ENCODE measurements at places on chromosomes 2 and 18.

DNA sequence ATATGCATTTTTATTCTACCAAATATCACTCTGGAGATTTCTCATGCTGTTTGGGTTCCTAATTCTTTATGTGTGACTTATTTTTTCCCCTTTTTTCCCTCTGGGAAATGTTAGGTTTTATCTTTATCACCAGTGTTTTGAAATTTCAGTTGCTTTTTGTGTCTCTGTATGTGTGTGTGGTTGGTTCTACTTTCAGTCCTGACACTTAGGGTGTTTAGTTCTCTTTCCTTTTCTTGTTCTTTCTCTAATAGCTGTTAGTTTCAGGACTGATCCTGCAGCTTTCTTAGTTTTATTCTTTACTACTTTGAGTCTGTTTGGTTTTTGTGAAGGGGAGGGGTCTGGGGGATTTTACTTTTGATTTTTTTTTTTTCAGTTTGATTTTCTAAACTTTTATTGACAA is 23.1 kb downstream of the PPM1B start:
- no peak for DNase-seq

DNA sequence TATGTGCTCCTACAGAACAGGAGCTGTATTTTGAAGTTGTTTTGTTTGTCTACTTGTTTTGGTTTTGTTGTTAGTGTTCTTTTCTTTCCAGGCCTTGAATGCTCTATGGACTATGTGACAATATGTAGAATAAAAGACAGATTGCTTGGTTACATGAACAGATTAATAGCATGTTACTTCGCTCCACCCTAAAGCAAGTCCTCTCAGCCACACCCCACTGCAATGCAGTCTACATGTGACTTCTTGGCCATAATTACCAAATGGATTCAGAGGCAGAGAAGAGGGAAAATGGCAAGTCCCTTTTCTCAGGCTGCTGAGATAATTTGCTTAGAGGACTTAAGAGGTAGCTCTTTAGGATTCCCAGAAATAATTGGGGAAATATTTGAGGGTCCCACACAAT is 123.2 kb upstream of the CYP1B1 start:
- no peak for DNase-seq

DNA sequence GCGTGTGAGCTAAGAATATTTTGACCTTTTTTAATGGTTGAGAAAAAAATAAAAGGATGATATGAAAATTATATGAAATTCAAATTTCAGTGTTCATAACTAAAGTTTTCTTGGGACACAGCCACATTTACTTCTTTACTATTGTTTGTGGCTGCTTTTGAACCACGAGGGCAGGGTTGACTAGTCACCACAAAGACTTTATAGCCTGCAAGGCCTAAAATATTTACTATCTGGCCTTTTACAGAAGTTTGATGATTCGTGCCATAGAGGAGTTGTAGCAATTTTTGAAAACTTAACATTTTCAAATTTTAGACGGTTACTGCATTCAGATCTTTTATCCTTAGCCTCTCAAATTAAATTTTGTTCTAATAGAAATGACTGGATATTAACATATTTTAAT is 69.9 kb downstream of the LIMS1 start:
- DNase-seq, result no peak

DNA sequence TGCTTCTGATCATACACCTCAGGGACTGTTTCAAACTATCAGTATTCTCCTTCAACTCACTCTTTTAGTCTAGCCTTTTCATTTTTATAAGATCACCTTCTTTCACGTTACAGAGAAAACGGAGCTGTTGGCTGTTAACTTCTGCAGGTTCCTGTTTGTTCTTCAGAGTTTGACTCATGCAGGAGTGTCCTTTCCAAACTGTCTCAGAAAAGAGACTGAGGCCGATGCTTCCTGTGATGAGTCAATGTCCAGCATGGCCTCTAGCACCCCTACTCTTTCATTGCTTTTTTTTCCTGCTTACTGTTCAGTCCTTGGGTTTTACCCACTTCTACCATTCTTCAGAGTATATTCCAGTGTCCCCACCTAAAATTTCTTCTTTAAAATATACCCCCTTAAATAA is 240.8 kb upstream of the RGPD4 start:
- no peak for DNase-seq

DNA sequence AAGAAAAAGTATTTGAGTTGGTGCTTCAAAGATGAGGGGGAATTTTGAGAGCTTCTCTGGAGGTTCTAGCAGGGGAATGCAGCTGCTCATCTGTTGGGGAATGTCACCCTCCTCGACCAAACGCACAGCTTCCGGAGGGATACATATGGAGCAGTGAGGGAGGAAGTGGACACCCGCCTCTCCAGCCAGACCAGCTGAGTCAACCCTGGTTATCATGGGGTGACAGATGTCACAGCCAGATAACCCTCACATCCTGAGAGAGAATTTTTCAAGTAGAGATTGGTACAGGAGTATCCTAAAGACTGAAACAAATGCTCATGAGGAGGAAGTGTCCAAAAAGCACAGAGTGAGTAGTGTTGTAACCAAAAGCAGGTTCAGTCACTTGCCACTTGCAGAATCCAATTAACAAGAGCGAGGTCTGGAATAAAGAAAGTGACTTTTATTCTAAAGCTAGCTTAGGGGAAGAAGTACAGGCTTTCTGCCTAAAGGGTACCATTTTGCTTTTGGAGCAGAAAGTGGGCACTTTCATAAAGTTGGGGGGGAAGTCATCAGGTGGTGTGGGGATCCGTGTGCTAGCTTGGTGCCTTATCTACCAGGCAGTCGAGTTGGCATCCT is 395.2 kb downstream of the RAD51AP2 start:
- DNase-seq, result no peak

DNA sequence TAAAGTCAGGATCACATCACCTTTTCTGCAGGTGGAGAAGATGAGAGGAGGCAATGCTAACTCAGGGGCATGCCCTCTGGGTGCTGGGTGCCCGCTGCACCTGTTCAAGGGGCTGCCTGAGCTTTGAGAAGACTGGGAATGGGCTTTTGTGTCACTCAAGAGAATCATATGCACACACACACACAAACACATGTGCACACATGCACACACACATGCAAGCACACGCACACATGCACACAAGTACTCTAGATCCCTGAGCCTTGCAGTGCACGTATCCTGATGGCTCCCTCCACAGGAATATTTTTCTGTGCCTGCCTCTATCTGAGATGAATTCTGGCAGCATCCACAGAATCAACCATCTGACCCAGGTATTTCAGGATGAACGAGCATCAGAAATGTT is 110.0 kb upstream of the TEX51 start:
- DNase-seq, result no peak

DNA sequence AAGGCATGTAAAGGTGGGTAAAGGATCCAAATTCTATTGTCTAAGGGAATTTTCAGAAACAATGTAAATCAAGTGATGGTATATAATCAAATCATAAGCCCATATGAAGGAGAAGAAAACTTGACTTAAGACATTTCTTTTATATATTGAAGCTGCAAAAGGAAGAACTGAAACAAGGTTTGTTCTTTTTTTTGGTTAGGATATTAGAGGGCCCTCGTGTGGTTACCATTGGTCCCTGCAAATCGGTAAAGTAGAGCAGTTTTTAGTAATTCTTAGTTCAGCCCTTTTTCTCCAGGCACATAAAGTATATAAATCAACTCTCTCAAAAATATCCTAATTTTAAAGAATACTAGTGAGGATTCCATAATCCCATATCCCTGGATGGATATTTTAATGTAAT is 105.6 kb upstream of the STK17B start:
- no peak for DNase-seq

DNA sequence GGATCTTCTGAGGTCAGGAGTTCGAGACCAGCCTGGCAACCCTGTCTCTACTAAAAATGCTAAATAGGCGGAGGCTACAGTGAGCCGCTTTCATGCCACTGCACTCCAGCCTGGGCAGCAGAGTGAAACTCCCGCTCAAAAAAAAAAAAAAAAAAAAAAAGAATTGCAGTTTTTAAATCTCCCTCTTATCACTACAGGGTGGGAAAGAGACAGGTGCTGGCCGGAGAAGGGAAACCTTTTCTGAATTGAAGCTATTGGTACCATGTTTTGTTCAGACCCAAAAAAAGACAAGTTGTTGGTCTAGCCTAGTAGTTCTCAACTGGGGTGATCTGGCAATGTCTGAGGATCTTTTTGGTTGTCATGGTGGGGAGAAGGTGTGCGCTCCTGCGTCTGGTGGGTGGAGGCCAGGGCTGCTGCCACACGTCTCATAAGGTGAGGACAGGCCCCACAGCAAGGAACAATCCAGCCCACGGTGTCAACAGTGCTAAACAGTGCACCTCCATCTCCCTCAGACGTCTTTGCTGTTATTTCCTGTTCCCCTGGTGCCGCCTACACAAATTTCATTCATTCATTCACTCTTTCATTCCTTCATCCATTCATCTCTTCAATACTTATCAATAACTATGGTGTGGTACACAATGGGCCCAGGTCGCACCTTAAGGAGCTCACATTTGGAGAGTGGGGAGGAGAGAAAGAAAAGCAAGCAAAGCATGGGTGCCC is 28.8 kb upstream of the ODC1 start:
- no peak for DNase-seq

- no peak for DNase-seq
These were observed 337.3 kb downstream of the CBLN2 start for GRCh38 chr18:72206814-72207213.

GRCh38 chr2:209141818-209142217 is 282.0 kb upstream of the MAP2 start:
- DNase-seq, result no peak

- no peak for DNase-seq
These were observed 61.4 kb downstream of the DYM start for GRCh38 chr18:49399003-49399402.

GRCh38 chr2:21191535-21191934 is 67.8 kb downstream of the TDRD15 start:
- DNase-seq, result no peak

DNA sequence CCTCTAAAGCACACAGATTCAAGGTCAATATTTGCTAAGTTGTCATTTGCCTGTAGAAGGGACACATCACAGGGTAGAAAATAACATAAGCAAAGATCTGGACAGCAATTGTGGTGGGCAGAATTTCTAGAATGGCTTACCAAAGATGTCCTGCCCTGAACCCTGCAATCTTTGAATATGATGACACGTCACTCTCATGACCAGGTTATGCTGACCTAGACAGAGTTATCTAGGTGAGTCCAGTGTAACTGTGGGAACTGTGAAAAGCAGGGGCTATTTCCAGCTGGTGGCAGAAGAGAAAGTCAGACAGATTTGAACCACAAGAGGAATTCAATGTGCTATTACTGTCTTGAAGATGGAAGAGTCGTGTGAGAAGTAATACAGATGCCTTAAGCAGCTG is 112.3 kb upstream of the CNGA3 start:
- peak; percentile 37 for DNase-seq

GRCh38 chr2:27408601-27409320 is 630 bp downstream of the PPM1G start:
- DNase-seq, result no peak

DNA sequence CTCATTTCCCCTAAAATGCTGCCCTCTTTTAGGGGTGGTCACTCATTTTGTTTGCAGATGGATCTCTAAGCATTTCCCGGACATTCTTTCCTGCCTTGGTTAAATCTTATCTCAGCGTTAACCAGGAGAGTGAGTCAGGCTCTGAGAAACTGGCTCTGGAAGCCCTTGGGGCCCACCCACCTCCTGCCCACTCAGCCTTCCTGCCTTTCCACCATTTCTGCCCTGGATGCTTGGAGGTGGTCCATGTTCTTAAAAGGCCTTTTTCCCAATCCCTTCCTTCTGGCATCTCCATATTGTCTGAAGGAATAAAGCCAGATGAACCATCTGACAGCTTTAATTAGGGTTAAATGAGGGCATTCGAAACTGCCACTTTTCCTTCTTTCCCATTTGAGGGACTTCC is 9.5 kb downstream of the HK2 start:
- no peak for DNase-seq

DNA sequence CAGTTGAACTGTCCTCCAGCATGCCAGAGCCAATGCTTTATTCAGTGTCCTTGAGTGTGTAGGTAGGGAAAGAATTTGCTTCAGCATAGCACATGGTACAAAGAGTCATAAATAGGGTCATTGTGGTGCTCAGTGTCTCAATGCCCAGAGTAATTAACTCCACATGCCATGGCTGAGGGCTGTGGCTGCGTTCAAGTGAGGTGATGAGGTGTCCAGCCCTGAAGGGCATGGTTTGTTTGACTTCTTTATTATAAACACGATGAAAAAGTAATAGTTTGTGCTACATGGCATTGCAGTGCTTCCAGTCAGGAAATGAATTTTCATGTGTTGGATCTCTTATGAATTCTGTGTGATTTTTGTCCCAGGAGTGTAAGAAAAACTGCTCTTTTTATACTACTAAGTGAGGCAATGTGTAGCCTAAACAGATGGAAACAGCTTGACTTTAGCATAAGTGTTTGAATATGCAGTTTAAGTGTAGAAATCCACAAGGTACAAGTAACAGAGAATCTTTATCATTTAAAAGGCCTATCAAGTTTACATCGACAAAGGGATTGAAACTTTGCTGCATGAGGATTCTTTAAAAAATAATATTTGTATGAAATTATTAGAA is 507.9 kb upstream of the CDH2 start:
- no peak for DNase-seq

- no peak for DNase-seq
These were observed 90.6 kb downstream of the SKA1 start for GRCh38 chr18:50465211-50466153.

DNA sequence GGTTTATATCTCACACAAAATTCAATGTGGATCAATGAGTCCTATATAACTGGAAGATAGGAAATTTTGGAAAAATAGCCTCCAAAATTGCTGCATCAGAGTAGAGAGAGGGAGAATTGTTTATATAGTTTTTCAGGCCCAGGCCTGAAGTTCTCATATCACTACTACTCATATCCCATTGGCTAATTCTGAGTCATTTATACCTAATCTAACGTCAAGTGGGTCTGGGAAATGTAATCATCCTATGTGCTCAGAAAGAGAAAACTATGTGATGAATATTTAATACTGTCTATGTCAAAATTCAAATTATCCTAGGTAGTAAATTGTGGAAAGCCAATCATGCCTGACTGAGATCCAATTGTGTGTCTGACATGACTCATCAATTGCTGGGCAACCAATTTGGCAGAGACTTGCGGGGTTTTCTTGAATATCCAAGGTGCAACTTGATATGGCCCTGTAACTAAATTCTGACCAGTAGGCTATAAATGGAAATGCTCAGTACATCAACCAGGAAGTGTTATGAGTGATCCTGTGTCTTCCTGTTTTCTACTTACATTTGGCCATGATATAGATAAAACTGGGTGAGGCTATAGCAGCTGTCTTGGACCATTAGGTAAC is 744.4 kb downstream of the KCNJ3 start:
- no peak for DNase-seq

GRCh38 chr18:31680433-31680811 is 4.0 kb downstream of the B4GALT6 start:
- no peak for DNase-seq

DNA sequence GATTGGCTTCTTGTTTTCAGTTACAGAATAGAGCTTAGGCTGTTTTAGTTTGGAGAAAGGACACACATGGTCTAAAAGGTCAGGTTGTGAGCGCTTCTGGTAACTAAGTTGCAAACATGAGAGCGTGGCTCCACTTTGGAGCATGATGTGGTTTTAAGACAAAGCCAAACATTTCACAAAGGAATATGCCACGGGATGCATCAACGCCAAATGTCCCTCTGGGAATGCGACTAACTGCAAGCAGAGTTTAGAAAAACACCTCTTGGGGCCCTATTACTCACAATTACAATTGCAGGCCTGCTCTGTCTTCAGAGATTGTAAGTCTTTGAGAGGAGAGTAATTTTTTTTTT is 25.4 kb downstream of the MYO7B start:
- no peak for DNase-seq

Measured in NCI-H2029 (cell line).